ENCODE measurements at places on chromosomes 3 and 15.

DNA sequence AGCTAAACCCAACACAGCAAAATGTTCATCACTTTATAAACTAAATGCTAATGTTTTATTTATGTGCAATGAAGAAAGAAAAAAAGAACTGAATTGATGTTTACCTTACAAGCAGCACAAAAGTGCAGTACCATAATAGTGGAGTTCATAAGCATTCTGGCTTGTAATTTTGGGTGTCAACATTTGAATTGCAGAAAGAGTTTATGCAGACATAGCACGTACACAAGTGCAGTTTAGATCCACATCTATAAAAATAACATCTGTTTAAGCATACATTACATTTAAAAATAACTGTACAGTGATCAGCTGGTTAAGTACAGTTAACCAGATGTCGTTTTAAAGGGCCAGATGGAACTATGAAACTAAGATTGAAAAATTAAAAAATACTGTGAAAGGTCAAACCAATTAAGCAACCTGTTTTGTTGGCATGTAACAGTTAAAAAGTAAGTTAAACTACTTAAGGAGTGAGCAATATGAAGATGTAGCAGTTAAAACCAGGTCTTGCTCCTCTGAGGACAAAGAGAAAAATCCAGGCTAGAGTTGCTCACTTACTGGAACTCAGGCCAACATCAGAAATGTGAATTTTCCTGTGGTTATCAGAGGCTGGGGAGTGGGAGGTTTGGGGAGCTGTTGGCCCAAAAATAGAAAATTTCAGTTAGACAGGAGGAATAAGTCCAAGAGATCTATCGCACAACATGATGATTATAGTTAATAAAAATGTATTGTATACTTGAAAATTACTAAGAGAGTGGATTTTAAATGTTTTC is 204.9 kb upstream of the MDFIC2 start:
- DNase-seq = no peak

DNA sequence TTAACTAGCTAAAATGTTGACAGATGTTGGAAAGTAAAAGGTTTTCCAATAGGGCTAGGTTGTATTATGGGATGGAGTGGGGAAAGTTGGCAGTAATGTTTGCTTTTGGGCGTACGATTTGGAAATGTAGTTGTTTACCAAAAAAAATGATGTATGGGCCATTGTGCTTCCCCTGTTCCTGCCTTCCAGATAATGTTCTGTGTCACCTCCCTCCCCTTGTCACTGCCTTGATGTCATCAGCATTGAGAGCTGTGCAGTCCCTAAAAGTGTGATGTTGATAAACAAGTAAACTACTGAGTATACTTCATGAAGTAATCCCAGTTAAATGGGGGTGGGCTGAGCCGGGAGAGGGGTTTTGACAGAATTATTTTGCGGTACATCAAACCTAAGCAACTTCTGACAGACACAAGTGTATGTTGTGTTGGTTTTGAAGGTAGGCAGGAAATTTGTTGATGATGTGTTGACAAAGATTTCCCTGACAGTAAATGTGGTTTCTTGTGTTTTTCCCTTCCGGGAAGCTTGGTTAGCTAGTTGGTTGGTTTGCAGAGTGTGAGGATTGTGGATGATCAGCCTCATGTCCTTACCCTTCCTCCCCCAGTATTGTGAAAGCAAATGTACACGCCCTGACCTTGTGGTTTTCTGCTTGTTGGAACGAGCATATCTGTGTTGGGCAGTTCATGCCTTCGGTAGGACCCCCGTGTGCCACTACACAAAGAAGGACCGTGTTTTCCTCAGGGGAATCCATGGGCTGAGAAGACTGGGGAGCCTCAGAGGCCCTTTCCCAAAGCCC is 87.3 kb downstream of the PGPEP1L start:
- DNase-seq = no peak

DNA sequence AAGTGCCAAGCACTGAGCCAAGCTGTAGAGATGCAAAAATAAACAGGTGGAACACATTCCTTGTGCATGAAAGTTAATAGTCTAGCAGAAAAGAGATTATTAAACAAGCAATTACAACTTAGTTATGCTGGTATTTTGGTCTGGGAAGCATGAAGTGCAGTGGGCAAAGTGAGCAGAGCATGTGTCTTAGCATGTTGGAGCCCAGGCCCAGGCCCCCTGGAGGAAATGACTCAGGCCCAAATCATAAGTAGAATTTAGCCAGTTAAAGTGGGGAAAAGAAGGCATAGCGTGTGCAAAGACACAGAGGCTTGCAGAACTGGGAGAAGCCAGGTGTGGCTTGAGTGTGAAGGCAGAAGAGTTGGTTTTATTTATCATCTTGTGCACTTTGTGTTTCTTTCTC is 163.8 kb upstream of the ATP11B start:
- no peak for DNase-seq

DNA sequence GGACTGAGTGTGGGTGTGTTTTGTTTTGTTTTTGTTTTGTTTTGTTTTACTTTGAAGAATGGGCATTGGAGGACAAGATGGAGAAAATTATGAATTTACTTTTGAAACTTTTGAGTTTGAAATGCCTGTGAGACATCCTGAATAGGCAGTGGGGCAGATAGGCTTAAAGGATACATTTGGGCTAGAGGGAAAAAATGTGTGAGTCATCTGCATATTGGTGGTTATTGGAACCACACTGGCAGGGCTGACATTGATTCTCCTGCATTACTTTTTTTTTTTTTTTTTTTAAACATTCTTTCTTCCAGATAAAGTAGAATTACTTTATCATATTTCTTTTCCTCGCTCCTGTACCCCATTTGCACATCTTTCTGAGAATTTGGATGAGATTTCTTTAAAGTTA is 56.1 kb downstream of the CALML4 start:
- no peak for DNase-seq

- no peak for DNase-seq
Measured at GRCh38 chr3:95468331-95468730, 1346.1 kb upstream of the EPHA6 start.

All from activated effector memory CD4-positive, alpha-beta T cell treated with anti-CD3 and anti-CD28 coated beads, Interleukin-2, amount 50 U/mL, for 16 hours (primary cell).